Natural killer cell treated with Interleukin-12 subunit alpha and Interleukin-12 subunit beta and Interleukin-15 and Interleukin-18, amount 100 ng/mL, for 72 hours (primary cell): ENCODE measurements at places on chromosomes 7 and 10. TPM values are rescaled to one million over a fixed set of nuclear protein-coding genes. Genes with fewer than 3 reads are reported as not detected.

GRCh38 chr7:151453326-151453791 lies 13.4 kb upstream of the CRYGN start:
- H3K27me3 ChIP-seq, result peaks cover 9% of the 10 kb centered on the region
- H3K36me3 ChIP-seq, result no peaks in the 10 kb centered on the region
- H3K27ac ChIP-seq, result no peak overlapping the region
- H3K4me1 ChIP-seq, result peaks cover 7% of the 10 kb centered on the region
- no peak overlapping the region for H3K4me3 ChIP-seq
- no peak for DNase-seq

DNA sequence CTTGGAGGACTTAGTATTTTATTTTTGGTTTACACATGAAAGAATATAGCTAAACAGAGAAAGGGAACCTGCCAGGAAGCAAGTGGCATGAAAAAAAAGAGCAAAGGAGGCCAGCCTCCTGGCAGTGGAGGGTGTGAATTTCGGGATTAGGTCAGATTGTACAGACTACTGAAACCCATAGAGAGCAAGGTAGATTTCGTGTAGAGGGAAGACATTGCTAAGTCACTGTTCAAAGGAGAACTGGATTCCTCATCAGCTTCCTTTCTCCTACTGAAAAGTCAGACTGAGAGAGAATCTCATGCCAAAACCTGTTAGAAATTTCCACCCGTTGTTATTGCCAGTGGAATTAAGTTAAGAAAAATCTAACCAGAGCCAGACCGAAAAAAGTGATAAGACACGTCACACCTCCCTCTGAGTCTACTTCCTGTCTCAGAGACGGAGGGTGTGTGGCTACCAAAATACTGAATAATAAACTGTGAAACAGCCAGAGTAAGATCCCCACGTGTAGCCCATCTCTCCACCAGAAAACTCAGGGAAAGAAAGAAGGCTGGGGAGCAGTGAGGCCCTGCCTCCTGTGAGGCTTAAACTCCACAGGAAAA lies 118.8 kb downstream of the SKIDA1 start:
- peak overlapping the region; percentile 14 for H3K27ac ChIP-seq
- peaks cover 4% of the 10 kb centered on the region for H3K27me3 ChIP-seq
- H3K36me3 ChIP-seq, result no peaks in the 10 kb centered on the region
- no peak for DNase-seq
- peak overlapping the region; percentile 47 for H3K4me3 ChIP-seq
- H3K4me1 ChIP-seq, result peaks cover 13% of the 10 kb centered on the region

GRCh38 chr7:69947998-69948397 lies 349.7 kb downstream of the AUTS2 start:
- no peak for DNase-seq
- no peaks in the 10 kb centered on the region for H3K4me1 ChIP-seq
- H3K4me3 ChIP-seq, result no peak overlapping the region
- H3K27me3 ChIP-seq, result no peaks in the 10 kb centered on the region
- H3K36me3 ChIP-seq, result no peaks in the 10 kb centered on the region

- H3K27ac ChIP-seq, result no peak overlapping the region
- H3K27me3 ChIP-seq, result no peaks in the 10 kb centered on the region
- DNase-seq, result no peak
- no peaks in the 10 kb centered on the region for H3K4me1 ChIP-seq
- no peak overlapping the region for H3K4me3 ChIP-seq
- no peaks in the 10 kb centered on the region for H3K36me3 ChIP-seq
Observed at GRCh38 chr10:470339-471003, 219.0 kb downstream of the DIP2C start.

DNA sequence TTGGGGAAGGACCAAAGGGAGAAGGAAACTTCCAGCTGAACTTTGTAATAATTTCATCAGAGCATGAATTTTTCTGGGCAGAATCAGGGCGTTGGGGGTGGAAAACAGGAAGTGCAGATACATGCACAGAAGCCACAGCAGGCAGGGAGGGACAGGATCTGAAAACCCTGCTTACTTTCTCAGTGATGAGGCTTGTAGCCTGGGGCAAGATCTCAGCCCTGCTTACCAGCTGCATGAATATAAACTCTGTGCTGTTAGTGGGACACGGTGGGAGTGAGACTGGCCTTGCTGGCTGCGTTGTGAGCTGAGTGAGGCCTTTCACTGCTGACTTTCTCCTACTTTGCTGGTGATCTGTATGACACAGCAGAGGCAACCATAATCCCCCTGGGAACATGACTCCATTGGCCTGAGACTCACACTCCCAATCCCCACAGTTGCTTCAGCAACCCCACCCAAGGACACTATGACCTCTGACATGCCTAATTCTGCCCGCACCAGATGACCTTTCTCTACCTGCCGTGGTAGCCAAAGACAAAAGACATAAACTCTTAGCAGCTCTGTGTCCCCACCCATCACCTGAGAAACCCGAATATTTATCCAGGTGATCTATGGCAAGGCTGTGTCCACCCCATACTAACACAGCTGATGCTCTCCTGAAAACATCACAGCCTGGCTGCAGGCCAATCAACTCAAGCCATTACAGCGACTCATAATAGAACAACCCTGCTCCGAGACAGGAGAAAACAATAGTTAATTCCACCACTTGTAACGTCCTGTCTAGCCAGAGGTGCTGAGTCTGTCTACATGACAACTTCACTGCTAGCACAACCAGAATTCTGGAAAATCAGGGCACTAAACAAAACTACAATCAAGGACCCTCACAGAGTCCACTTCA lies 190.7 kb upstream of the CHRM2 start:
- H3K4me3 ChIP-seq, result no peak overlapping the region
- no peaks in the 10 kb centered on the region for H3K27me3 ChIP-seq
- no peak overlapping the region for H3K27ac ChIP-seq
- no peaks in the 10 kb centered on the region for H3K4me1 ChIP-seq

- no peak overlapping the region for H3K4me3 ChIP-seq
- H3K27ac ChIP-seq, result no peak overlapping the region
- no peaks in the 10 kb centered on the region for H3K36me3 ChIP-seq
- no peaks in the 10 kb centered on the region for H3K4me1 ChIP-seq
Observed at GRCh38 chr10:33377658-33378025, 43.2 kb upstream of the NRP1 start.

DNA sequence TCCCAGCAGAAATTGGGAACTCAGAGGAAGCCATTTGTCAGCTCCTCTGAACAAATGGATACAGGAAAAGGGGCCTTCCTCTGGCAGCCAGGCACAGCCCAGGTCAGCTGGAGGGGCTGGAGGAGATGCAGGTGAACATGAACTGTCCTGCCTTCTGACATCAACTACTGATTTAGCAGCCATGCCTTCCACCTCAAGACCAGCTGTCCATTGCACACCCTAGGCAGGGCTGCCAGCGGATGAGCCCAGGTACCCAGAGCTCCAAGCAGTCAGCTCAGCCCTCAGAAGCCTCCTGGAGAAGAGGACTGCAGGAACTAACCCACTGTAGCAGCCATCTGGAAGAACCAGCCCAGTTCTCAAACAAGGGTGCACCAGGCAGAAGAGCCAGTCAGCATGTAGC lies 44.1 kb upstream of the GDF10 start:
- no peak for DNase-seq
- peaks cover 13% of the 10 kb centered on the region for H3K4me1 ChIP-seq
- no peaks in the 10 kb centered on the region for H3K36me3 ChIP-seq
- H3K4me3 ChIP-seq, result no peak overlapping the region

GRCh38 chr7:96023387-96023786 lies 251.0 kb downstream of the DYNC1I1 start:
- no peak for DNase-seq
- H3K36me3 ChIP-seq, result no peaks in the 10 kb centered on the region
- H3K27ac ChIP-seq, result no peak overlapping the region

GRCh38 chr10:5538446-5538845 lies 13.7 kb downstream of the CALML3 start:
- no peak overlapping the region for H3K4me3 ChIP-seq
- no peak overlapping the region for H3K27ac ChIP-seq
- no peaks in the 10 kb centered on the region for H3K4me1 ChIP-seq
- peaks cover 10% of the 10 kb centered on the region for H3K36me3 ChIP-seq
- DNase-seq, result peak; percentile 12

- no peak for DNase-seq
- H3K4me3 ChIP-seq, result no peak overlapping the region
- H3K27me3 ChIP-seq, result peaks cover 23% of the 10 kb centered on the region
- H3K27ac ChIP-seq, result no peak overlapping the region
Observed at GRCh38 chr7:23216021-23216420, 30.6 kb upstream of the GPNMB start.

- no peak overlapping the region for H3K4me3 ChIP-seq
- H3K36me3 ChIP-seq, result peaks cover 4% of the 10 kb centered on the region
- H3K27ac ChIP-seq, result no peak overlapping the region
- no peaks in the 10 kb centered on the region for H3K27me3 ChIP-seq
- H3K4me1 ChIP-seq, result peaks cover 17% of the 10 kb centered on the region
Observed at GRCh38 chr7:140006600-140006999, 56.2 kb downstream of the PARP12 start.

- peaks cover 8% of the 10 kb centered on the region for H3K36me3 ChIP-seq
- no peak for DNase-seq
Observed at GRCh38 chr7:50937727-50938126, 155.0 kb upstream of the GRB10 start.

- no peak overlapping the region for H3K4me3 ChIP-seq
- H3K27ac ChIP-seq, result no peak overlapping the region
- peaks cover 10% of the 10 kb centered on the region for H3K36me3 ChIP-seq
- H3K27me3 ChIP-seq, result no peaks in the 10 kb centered on the region
Observed at GRCh38 chr7:104968648-104969047, 45.4 kb upstream of the KMT2E start.

DNA sequence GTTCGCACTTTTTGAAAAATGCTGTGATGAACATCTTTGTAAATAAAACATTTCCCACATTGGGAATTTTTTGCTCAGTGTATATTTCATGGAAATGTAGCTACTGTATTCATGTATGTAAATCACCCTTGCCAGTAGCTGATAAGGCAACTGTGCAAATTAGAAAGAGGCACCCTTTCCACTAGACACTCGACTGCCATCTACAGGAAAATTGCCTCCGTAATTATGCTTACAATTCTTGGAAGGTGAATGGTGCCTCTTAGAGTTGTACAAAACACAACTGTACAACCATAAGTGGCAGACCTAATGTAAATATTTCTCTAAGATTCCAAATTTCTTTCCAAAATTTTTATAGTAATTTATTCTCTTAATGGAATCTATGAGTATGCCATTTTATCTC lies 491.7 kb downstream of the CCSER2 start:
- H3K27me3 ChIP-seq, result peaks cover 5% of the 10 kb centered on the region
- H3K36me3 ChIP-seq, result no peaks in the 10 kb centered on the region
- H3K4me1 ChIP-seq, result no peaks in the 10 kb centered on the region
- DNase-seq, result no peak
- H3K27ac ChIP-seq, result no peak overlapping the region

DNA sequence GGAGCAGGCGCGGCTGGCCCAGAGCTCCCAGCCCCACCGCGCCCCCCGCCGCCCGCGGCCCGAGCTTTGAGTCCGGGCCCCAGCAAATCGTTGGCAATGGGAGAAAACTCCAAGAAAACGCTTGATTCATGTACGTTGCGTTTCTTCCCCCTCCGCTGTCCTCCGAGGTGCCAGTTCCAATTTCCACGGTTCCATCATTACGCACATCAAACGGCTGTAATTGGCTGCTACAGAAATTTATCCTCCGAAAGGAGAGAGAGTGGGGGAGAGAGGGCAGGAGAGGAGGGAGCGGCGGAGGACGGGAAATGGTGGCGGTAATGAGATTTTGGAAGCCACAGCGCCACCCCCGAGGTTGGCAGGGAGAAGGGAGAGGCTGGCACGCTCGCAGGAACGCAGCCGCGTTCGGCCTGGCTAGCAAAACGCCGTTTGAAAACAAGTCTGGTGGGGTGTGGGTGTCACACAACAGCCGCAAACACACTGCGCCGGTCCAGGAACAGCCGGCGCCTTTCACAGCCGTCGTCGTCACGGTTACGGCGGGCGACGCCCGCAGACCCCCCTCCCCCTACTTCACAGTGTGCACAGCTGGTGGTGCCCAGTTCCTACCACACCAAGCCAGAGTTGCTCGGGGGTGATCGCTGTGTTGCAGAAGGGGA lies 57.5 kb downstream of the UNCX start:
- DNase-seq, result peak; percentile 60
- H3K4me1 ChIP-seq, result no peaks in the 10 kb centered on the region
- H3K27ac ChIP-seq, result no peak overlapping the region
- no peaks in the 10 kb centered on the region for H3K36me3 ChIP-seq
- H3K27me3 ChIP-seq, result no peaks in the 10 kb centered on the region

DNA sequence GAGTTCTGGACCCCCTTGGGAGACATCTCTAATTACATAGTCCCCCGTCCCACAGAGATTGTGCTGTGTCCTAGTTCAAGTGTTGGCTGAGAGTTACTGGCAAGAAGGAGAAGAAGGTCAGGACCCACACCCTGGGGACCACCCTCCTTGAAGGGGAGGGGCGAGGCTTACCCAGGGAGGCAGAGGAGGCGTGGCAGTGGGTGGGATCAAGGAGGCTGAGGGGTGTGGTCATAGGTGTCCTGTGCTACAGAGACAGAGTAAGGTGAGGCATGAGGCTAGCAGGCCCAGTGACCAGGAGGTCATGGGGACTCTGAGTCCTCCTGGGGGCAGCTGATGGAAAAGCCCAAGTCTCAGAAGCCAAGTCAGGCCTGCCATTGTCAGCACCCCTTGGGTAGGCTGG lies 29.4 kb upstream of the ADCYAP1R1 start:
- H3K27me3 ChIP-seq, result peaks cover 3% of the 10 kb centered on the region
- peaks cover 48% of the 10 kb centered on the region for H3K4me1 ChIP-seq
- no peak for DNase-seq
- no peak overlapping the region for H3K27ac ChIP-seq
- no peak overlapping the region for H3K4me3 ChIP-seq

DNA sequence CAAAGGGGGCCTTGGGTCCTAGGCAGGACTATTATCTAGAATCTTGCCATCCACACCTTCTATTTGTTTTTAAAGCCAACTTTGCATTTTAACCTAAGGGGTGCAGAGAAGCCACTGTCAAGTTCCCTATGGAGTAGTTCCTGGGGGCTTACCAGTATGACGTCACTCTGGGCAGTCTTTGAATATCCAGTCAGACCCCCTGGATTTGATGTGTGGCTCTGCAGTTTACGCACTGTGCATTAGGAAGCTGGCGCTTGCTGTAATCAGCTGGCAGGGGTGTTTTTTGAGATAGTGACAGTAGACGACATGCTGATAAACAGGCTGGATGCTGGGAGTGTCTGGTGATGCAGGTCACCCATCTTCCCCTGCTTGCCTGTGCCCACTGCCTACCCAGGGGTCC lies 892.7 kb upstream of the ZNF722 start:
- H3K27me3 ChIP-seq, result no peaks in the 10 kb centered on the region
- no peak for DNase-seq
- H3K27ac ChIP-seq, result no peak overlapping the region

GRCh38 chr10:17143055-17143690 lies 13.6 kb upstream of the CUBN start:
- peaks cover 5% of the 10 kb centered on the region for H3K36me3 ChIP-seq
- DNase-seq, result no peak
- H3K27me3 ChIP-seq, result no peaks in the 10 kb centered on the region
- H3K4me3 ChIP-seq, result no peak overlapping the region
- peaks cover 22% of the 10 kb centered on the region for H3K4me1 ChIP-seq

Gene OR2A12
- not detected for total RNA-seq

Gene FRG2B
- total RNA-seq, result not detected

Gene CYP17A1
- total RNA-seq, result not detected

Gene ODAD2
- total RNA-seq, result not detected

Gene STK31
- total RNA-seq, result 0.22 TPM

Gene UNCX
- not detected for total RNA-seq

Gene GOLGA7B
- total RNA-seq, result 2.8 TPM

Gene NOM1
- 68.1 TPM for total RNA-seq

Gene NXPH1
- not detected for total RNA-seq
